Activated CD4-positive, alpha-beta T cell treated with anti-CD3 and anti-CD28 coated beads for 24 hours (primary cell): ENCODE measurements at places on chromosomes 12 and 14.

- no peak for DNase-seq
Observed at GRCh38 chr14:55592436-55592835, 12.4 kb downstream of the KTN1 start.

- no peak for DNase-seq
Observed at GRCh38 chr12:122139941-122140340, 34.1 kb downstream of the IL31 start.

- no peak for DNase-seq
Observed at GRCh38 chr14:86780876-86781510, 1212.0 kb downstream of the GALC start.

GRCh38 chr14:35124127-35124526 is 1.8 kb downstream of the PRORP start:
- no peak for DNase-seq

DNA sequence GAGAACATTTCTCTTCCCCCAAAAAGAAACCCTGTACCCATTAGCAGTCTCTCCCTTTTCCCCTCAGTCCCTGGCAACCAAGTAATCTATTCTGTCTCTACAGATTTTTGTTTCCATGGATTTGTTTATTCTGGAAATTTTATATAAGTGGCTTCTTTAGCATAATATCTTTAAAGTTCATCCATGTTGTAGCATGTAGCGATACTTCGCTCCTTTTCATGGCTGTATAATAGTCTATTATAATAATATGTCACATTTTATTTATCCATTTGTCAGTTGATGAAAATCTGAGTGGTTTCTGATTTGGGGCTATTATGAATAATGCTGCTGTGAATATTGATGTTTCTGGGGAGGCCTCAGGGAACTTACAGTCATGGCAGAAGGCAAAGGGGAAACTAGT is 12.8 kb upstream of the MYO1H start:
- DNase-seq, result no peak

DNA sequence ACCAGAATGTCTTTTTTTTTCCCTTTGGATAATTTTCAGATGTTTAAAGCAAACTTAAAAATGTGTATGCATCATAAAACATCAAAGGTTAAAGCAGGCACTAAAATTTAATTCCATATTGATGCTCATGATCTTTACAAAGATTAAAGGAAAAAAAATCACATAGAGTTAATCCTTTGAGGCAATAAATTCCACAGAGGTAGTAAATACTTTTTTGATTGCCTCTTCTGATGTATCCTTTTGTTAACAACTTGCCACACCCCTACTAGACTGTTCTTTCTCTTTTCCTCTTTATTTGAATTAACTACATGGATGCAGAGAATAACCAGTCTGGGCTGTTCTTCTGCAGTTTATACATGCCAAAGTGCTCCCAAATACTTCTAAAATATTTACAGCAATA is 45.2 kb upstream of the KCNJ8 start:
- no peak for DNase-seq

GRCh38 chr12:27981874-27982273 is 9.3 kb upstream of the PTHLH start:
- DNase-seq, result no peak

GRCh38 chr14:89640141-89640540 is 223.1 kb upstream of the FOXN3 start:
- no peak for DNase-seq

GRCh38 chr12:5222011-5222461 is 178.4 kb downstream of the KCNA5 start:
- DNase-seq, result no peak

- DNase-seq, result no peak
Observed at GRCh38 chr14:67421356-67422224, 9.6 kb upstream of the PLEK2 start.

GRCh38 chr14:49545071-49545470 is 41.1 kb downstream of the RPS29 start:
- no peak for DNase-seq

DNA sequence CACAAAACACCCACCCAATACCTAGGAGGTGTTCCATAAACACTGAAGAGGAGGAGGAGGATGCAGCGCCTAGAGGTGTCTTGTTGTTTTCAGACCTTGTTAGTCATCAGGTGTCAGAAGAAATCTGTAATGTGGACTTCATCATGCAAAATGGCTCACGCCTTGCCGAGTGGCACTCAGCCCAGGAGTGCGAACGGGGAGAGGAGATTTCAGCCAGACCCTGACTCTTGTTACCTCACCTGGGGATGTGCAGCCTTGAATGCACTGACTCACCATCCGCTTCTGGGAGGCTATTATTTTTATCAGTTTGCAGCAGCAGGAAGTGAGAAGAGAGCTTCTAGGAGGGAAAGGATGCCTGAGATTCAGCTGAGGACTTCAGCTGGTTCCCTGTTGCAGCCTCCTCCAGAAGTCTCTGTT is 48.2 kb upstream of the PLXNC1 start:
- no peak for DNase-seq

DNA sequence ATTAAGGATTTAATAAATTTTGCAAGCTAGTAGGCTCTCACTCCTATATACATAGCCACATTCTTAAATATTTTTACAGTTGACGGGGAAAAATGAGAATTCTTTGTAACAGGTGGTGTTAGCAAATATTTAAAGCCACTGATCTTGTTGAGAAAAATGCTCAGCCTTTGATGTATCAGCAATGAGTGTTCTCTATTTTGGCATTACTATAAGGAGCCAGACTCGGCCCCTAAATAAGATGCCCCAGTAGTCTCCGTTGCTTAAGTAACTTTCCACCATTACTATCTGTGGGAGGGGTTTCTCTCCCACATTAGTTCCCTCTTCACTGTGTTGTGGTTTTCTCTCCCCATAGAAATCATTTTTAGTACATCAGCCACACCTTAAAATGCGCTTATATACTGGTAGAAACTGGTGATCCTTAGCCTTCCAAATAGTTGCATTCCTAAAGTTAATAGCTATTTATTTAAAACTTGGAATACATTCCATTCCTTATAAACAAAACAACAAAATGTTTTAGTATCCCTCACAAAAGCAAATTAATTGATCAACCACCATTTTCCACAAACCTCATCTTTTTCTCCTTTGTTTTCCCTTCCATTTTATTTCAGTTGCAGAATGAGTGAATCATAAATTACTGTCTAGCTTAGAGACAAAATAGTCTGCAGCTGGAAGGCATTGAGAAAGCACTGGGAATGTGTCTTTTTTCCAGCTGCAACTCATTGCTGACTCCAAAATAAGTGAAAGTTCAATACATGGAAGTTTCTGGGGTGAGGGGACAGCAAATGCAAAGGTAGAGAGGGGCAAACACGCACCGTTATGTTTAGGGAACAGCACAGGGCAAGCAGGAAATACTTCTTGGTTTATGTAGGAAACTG is 84.7 kb upstream of the FERMT2 start:
- DNase-seq, result no peak

DNA sequence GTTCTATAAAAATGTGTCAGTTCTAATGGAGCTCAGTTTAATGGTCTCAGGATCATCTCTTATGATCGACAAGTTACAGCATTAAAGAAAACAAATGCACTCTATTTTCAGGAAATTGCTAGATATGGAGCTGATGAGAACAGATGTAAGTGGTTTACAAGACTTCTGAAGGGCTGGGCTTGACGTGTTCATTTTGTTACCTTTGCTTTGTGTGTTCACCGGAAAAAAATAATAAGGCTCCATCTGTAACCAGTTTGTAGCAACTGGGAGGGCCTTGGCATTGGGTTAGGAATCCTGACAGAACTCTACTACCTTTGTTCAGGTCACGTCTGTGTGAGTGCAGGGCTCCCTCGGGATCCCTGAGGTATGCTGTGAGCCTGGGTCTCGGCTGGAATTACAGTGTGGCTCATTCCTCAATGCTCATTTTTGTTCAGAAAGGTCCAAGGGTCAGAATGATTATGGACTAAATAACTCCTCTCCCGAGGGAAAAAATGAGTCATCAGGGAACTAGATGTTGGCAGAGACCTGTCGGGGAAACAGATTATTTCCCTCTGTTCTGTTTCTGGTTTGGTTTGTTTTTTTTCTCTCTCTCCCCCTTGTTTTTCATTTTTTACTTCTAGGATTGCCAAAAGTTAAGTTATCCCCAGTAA is 158.0 kb downstream of the SLC5A8 start:
- no peak for DNase-seq

DNA sequence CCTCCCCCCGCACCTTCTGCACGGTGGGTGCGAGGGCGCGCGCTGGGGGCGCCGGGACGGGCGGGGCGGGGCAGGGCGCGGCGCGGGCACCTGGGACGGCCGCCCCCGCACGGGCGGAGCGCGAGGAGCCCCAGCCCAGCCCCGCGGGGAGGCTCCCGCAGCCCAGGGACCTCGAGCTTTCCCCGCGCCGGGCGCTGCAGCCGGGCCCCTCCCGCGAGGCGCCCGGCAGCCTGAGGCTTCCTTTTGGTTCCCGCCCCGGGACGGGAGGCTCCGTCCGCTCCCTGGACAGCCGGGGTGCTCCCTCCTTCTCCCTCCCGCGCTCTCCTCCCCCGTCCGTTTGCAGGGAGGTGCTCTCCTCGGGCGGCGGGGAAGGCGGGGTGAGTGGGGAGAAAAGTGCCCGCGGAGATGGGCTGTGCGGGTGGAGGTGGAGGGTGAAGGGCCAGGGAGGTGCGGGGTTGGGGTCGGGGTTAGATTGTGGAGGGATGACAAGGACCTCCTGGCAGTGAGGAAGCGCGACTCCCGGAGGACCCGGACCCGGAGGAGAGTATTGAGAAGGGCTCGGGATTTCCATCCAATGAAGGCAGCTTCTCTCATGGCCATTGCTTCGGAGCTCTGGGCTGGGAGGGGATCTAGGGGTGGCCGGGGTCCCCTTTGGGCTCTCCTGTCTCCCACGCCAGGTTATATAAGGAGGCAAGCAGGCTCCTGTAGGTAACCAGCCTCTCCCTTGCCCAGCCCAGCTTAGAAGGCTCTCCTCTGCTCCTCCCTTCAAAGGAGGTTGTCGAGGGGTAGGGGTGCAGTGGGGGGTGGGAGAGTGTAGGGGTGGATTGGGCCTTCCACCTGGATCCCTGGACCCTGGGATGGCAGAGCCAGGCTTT is 645 bp downstream of the JDP2 start:
- no peak for DNase-seq

- DNase-seq, result no peak
Observed at GRCh38 chr12:65510584-65511050, 232.1 kb downstream of the MSRB3 start.

- DNase-seq, result no peak
Observed at GRCh38 chr14:76252471-76252870, 100.7 kb downstream of the GPATCH2L start.

DNA sequence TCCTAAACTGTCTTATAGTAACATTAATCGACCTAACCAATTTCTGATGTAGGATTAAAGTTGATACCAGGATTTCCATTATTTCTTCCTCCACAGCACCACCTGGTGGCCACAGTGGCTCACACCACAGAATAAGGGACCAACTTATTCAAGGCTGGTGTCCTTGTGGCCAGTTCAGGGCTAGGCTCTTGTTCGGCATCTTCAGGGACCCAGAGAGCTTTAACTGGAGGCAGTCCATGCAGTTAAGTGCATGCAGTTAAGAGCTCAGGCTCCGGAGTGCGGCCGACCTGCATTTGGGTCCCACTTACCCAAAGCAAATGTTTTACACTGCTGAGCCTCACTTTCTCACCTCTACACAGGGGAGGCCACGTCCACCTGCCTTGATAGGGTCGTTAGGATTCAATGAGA is 42.0 kb upstream of the GPR68 start:
- peak; percentile 81 for DNase-seq

GRCh38 chr12:131918311-131919050 is 10.6 kb upstream of the PUS1 start:
- DNase-seq, result no peak

DNA sequence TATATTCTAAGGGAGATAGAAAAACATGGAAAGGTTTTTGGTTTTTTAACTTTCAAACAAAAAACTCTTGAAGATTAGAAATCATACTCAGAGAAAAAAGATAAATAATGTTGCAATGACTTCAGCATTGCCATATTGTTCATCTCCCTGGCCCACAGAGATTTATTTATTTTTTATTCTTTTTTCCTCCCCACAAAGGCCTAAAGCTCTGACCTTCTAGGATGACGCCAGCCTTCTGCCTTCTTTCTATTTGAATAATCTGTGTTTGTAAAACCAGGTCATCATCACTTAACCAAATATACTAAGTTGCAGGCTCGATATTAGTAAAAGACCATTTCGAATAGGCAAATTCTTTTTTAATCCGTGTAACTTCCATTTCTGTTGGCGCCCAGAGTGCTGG is 4.4 kb upstream of the DCP1B start:
- DNase-seq, result no peak

- DNase-seq, result no peak
Observed at GRCh38 chr14:91925001-91925726, 22.3 kb downstream of the FBLN5 start.

DNA sequence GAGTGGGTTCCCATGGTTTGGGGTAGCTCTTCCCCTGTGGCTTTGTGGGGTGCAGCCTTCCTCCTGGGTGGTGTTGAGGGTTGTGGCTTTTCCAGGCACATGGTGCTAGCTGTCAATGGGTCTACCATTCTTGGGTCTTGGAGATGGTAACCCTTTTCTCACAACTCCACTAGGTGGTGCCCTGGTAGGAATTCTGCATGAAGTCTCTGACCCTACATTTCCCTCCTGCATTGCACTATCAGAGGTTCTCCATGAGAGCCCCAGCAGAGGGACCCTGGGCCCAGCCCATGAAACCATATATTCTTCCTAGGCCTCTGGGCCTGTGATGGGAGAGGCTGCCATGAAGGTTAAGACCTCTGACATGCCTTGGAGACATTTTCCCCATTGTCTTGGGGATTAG is 1093.3 kb downstream of the SLC16A7 start:
- no peak for DNase-seq

DNA sequence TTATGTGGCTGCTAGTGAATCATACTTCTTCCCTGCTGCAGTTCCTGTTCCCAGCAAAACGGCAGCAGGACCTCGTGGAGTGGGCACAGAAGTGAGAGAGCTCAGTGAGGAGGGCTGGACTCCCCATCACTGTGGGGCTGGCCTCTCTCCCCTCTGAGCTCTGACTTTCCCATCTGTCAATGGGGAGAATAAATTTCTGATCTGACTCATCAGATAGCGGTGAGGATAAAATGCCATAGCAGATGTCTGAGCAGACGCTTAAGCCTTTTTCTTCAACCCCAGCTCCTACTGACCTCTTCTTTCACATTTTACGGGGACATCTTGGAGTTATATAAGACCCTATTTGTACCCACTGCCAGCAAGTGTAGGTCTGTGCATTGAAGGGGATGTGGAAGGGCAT is 116.6 kb downstream of the CRACR2A start:
- no peak for DNase-seq

DNA sequence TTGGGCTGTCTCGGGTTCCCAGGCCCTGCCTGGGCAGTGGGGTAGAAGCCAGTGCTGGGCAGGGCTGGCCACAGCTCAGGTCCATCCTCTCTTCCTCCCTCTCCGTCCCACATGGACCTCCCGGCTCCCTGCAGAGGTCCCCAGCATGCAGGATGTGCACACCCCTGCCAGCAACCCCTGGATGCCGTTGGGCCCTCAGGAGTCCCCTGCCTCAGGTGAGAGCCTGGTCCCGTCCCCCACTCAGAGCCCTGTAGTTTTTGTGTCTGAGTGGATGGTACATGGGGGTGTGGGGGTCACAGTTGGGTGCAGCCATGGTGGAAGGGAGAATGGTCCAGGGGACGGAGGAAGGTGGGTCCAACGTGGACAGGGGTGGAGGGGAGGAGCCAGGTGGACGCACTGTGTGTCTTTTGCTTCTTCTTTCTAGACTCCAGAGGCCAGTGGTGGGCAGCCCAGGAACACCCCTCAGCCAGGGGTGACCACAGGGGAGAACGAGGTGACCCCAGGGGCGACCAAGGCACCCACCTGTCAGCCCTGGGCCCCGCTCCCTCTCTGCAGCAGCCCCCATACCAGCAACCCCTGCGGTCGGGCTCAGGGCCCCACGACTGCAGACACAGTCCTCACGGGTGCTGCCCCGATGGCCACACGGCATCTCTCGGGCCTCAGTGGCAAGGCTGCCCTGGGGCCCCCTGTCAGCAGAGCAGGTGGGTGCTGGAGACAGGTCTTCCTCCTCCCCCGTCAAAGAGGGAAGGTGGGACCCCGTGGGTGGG is 21.7 kb downstream of the PAPLN start:
- no peak for DNase-seq
